ENCODE measurements at places on chromosomes 11 and 22.

- no peaks in the 10 kb centered on the region for H3K27me3 ChIP-seq
- no peak overlapping the region for H3K27ac ChIP-seq
- H3K36me3 ChIP-seq = peaks cover 94% of the 10 kb centered on the region
- no peak for DNase-seq
- peaks cover 25% of the 10 kb centered on the region for H3K4me1 ChIP-seq
- H3K4me3 ChIP-seq = no peak overlapping the region
Observed at GRCh38 chr11:62715150-62716130, 8.0 kb downstream of the GNG3 start.

DNA sequence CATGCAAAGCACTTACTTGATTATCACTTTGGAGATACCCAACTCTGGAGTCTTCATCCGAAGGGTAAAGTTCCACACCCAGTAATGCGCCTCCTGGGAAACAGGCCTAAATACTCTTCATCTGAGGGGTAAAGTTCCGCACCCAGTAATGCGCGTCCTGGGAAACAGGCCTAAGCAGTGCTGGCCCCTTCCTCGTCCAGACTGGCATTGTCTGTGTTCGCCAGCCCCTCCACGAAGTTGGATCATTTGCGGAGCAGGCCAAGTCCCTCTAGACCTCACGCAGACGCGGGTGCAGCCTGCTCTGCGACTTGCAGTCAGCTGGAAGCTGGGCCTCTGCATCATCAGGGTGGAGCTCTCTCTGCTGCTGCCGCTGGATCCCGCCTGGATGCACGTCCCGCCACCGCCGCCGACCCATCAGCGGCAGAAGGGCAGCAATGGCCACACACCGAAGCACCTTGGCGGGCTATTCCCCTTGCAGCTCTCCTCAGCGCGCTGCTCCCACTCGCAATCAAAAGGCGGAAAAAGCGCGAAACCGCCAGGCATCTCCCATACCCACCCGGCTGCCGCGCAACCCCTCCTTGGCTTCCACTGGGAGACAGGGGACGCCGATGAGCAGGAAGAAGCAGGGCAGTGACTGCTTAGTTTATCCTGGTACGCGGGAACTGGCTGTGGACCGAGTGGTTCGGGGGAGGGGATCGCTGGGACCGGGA is 34.1 kb upstream of the GLYATL1 start:
- H3K27ac ChIP-seq = no peak overlapping the region
- H3K4me1 ChIP-seq = no peaks in the 10 kb centered on the region
- no peaks in the 10 kb centered on the region for H3K36me3 ChIP-seq
- H3K4me3 ChIP-seq = no peak overlapping the region
- DNase-seq = no peak

- H3K36me3 ChIP-seq = no peaks in the 10 kb centered on the region
- no peak overlapping the region for H3K4me3 ChIP-seq
- no peaks in the 10 kb centered on the region for H3K27me3 ChIP-seq
- H3K4me1 ChIP-seq = no peaks in the 10 kb centered on the region
- no peak for DNase-seq
- H3K27ac ChIP-seq = no peak overlapping the region
Observed at GRCh38 chr11:28767574-28767973, 659.4 kb downstream of the METTL15 start.

DNA sequence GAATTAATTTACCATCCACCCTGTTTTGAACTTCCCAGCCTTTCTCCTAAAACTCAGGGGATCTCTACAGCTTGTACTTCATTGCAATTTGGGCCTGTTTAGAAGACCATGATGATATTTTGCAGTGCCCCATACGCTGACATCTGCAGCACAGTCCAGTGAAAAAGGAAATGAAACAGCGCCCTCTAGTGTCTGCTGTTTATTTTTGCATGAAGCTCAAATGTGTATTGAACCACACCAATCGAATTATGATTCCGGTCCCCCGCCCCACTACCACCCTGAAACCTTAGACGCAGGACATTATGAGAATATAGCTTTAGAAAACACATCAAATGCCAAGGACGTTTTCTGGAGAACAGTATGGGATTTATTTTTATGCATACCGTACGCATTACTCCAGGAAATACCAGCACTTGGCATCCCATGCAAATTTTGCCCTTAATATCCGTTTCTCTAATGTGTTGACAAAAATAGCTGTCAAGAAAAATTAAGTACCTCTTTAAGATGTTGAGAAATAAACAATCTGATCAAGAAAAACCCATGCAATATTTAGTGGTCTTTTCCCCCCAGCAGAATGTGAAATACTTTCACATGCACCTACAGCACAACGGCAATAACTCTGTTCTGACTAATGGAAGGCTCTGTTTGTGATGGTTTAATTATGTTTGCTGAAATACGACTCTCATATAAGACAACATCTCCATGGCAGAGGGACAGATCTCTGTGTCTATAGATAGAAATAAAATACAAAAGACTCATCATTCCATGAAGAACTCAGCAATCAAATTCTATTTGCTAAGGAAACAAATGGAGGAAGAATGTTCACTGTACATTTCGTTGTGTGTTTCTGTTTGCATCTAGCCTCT is 93.9 kb downstream of the TECTA start:
- H3K27ac ChIP-seq = no peak overlapping the region
- DNase-seq = peak; percentile 41
- H3K36me3 ChIP-seq = no peaks in the 10 kb centered on the region
- no peaks in the 10 kb centered on the region for H3K4me1 ChIP-seq
- peaks cover 2% of the 10 kb centered on the region for H3K27me3 ChIP-seq

- peaks cover 31% of the 10 kb centered on the region for H3K36me3 ChIP-seq
- H3K4me1 ChIP-seq = peaks cover 88% of the 10 kb centered on the region
- peak overlapping the region; percentile 82 for H3K27ac ChIP-seq
- peak; percentile 86 for DNase-seq
- no peaks in the 10 kb centered on the region for H3K27me3 ChIP-seq
Observed at GRCh38 chr11:6413791-6414201, 5.1 kb downstream of the APBB1 start.

DNA sequence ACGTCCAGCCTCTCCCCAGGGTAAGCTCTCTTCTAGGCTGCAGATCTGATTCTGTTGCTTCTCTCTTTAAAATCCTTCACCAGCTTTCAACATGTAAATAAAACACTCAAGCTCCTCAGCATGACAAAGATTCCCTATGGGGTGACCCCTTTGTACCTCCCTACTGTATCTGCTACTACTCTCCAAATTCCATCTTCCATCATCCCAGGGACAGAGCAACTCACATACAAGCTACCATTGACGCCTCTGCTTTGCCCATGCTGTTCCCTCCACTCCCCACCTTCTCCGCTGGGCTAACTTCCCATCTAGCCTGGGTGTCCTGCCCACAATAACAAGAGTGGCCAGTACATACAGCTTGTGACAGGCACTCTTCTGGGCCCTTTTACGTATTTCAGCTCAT is 207.5 kb upstream of the ZBED5 start:
- no peak for DNase-seq
- no peaks in the 10 kb centered on the region for H3K27me3 ChIP-seq
- H3K36me3 ChIP-seq = no peaks in the 10 kb centered on the region
- no peaks in the 10 kb centered on the region for H3K4me1 ChIP-seq
- H3K4me3 ChIP-seq = no peak overlapping the region

DNA sequence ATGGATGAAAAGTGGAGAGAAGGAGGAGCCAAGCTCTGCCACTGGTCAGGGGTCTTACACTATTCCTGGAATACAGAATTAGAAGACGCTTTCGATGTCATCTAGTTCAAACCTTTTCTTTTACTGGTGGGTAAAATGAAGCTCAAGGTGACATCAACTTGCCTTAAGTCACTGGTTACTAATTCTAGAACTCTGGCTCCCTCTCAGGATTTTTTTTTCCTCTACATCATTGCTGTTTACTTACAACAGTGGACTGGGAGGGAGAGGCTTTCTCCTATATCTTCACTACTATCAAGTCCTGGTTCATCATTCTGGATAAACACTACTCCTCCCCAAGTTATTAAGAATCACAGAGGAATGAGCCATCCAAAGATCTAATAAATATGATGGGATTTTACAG is 82.9 kb downstream of the ETS1 start:
- H3K27ac ChIP-seq = peak overlapping the region; percentile 93
- H3K4me3 ChIP-seq = peak overlapping the region; percentile 89
- H3K27me3 ChIP-seq = no peaks in the 10 kb centered on the region

GRCh38 chr22:36386900-36387708 is 663 bp downstream of the MYH9 start:
- H3K27me3 ChIP-seq = no peaks in the 10 kb centered on the region
- H3K27ac ChIP-seq = peak overlapping the region; percentile 78
- peak overlapping the region; percentile 98 for H3K4me3 ChIP-seq

DNA sequence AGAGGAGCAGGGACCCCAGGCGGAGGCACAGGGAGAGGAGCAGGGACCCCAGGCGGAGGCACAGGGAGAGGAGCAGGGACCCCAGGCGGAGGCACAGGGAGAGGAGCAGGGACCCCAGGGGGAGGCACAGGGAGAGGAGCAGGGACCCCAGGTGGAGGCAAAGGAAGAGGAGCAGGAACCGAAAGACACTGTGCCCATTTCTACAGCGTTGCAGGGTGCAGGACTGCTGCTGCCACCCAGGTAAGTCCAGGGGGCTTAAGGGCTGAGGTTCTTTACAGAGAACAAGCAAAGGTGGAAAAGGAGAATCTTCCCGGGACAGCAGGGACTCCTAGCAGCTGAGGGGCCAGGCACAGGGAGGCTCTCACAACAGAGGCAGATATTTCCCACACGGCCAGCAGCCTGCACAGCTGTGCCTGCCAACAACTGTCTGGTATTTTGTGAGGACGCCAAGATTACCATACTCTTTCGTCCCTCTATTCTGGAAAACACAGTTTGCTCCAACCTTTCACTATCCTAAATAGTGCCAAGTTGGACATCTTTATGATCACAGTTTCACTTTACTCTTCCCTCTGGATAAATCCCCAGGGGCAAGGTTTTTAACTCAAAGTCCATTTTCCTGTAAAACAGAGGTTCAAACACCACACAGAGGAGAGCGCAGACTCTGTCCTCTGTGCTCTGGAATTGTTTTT is 39.4 kb downstream of the SHANK2 start:
- H3K27ac ChIP-seq = no peak overlapping the region
- no peaks in the 10 kb centered on the region for H3K27me3 ChIP-seq
- H3K4me3 ChIP-seq = no peak overlapping the region
- H3K36me3 ChIP-seq = no peaks in the 10 kb centered on the region
- no peaks in the 10 kb centered on the region for H3K4me1 ChIP-seq

- no peak overlapping the region for H3K27ac ChIP-seq
- H3K4me1 ChIP-seq = peaks cover 42% of the 10 kb centered on the region
- H3K36me3 ChIP-seq = peaks cover 64% of the 10 kb centered on the region
- no peak overlapping the region for H3K4me3 ChIP-seq
Observed at GRCh38 chr11:65866509-65867283, 5.9 kb downstream of the EFEMP2 start.

GRCh38 chr22:35568751-35569739 is 28.4 kb downstream of the RASD2 start:
- H3K36me3 ChIP-seq = no peaks in the 10 kb centered on the region
- H3K27ac ChIP-seq = no peak overlapping the region
- no peaks in the 10 kb centered on the region for H3K4me1 ChIP-seq
- no peaks in the 10 kb centered on the region for H3K27me3 ChIP-seq
- DNase-seq = no peak

DNA sequence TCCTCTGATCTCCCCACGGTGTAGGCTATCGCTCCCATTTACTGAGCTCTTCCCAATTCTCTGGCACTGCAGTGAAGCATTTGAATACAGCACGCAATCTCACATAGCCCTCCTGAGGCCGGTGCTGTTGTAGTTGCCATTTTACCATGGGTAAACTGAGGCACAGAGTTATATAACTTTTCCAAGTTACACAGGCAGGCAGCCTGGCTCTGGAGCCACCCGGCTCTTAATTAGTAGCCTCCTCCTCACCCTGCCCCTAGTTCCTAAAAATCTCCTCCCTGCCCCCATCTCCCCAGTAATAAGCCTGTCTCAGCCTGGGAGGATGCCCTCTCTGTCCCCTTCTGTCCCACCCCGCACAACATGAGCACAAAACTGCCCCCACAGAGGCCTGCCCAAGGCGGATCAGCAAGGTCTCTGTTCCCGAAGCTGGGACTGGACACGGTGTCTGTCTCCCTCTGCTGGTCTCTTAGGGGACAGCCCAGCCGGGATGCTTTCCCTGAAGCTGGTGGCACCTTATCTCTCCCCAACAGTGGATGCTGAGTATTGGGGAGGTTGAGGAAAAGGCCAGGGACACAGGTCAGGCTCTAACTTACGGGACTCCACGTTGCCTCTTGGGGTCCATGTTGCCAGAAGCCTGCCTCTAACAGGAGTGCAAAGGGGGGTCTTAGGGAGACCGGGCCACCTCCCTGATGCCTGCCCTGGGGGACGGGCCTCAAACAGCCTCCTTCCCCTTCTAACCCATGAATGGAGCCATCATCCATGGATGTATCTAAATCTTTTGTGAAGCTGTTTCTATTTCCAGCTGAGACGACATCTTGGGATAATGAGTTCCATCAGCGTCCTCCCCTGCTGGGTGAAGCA is 9.1 kb upstream of the CLCF1 start:
- H3K27ac ChIP-seq = no peak overlapping the region
- H3K4me3 ChIP-seq = no peak overlapping the region
- peaks cover 15% of the 10 kb centered on the region for H3K4me1 ChIP-seq
- no peaks in the 10 kb centered on the region for H3K36me3 ChIP-seq

- no peaks in the 10 kb centered on the region for H3K36me3 ChIP-seq
- H3K4me3 ChIP-seq = no peak overlapping the region
- H3K4me1 ChIP-seq = no peaks in the 10 kb centered on the region
- H3K27ac ChIP-seq = no peak overlapping the region
- DNase-seq = no peak
- H3K27me3 ChIP-seq = no peaks in the 10 kb centered on the region
Observed at GRCh38 chr11:85902353-85902752, 47.2 kb downstream of the CCDC83 start.

GRCh38 chr22:18075101-18075719 is 2.6 kb upstream of the PEX26 start:
- no peak overlapping the region for H3K4me3 ChIP-seq
- DNase-seq = no peak
- H3K27me3 ChIP-seq = no peaks in the 10 kb centered on the region
- peaks cover 10% of the 10 kb centered on the region for H3K36me3 ChIP-seq
